NCI-H748 treated with DMSO at 0.1 percent for 48 hours (cell line): ENCODE measurements at places on chromosomes 1 and 21.

- DNase-seq: no peak
Observed at GRCh38 chr1:165610866-165611265, 20.2 kb upstream of the MGST3 start.

- no peak for DNase-seq
Observed at GRCh38 chr1:109392788-109393616, 4.7 kb downstream of the SORT1 start.

- no peak for DNase-seq
Observed at GRCh38 chr1:92848201-92848600, 16.4 kb downstream of the RPL5 start.

- no peak for DNase-seq
Observed at GRCh38 chr1:53145942-53146708, 3.7 kb upstream of the SLC1A7 start.

GRCh38 chr1:180144659-180145357, 9.9 kb upstream of the QSOX1 start:
- no peak for DNase-seq

- no peak for DNase-seq
Observed at GRCh38 chr1:119453021-119453420, 38.1 kb downstream of the HSD3B2 start.

DNA sequence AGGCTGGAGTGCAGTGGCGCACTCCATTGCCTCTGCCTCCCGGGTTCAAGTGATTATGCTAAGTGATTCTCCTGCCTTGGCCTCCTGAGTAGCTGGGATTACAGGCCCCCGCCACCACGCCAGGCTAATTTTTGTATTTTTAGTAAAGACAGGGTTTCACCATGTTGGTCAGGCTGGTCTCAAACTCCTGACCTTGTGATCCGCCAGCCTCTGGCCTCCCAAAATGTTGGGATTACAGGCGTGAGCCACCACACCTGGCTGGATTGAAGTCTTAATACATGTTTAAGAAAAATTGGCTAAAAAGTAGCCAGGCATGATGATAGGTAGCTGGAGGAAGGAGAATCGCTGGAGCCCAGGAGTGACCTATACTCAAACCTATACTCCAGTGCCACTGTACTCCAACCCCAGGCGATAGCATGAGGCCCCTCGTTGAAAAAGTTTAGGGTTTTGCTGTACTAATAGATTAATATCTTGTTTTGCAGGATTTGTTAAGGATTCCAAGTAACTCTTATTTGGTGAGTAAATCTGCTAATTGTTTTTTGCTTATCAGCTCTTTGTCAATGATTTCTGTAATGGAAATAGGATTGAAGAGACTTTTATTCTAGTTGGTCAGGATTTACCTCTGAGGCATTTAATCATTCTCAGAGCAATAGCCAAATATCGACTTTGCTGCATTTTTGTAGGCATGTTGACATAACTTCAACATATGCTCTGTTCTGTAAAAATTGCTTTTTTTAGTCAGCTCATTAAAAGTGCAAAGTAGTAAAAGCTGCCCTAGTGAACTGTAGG, 2.0 kb downstream of the RCC1 start:
- DNase-seq: no peak

- no peak for DNase-seq
Observed at GRCh38 chr1:189596197-189596596, 881.5 kb downstream of the BRINP3 start.

DNA sequence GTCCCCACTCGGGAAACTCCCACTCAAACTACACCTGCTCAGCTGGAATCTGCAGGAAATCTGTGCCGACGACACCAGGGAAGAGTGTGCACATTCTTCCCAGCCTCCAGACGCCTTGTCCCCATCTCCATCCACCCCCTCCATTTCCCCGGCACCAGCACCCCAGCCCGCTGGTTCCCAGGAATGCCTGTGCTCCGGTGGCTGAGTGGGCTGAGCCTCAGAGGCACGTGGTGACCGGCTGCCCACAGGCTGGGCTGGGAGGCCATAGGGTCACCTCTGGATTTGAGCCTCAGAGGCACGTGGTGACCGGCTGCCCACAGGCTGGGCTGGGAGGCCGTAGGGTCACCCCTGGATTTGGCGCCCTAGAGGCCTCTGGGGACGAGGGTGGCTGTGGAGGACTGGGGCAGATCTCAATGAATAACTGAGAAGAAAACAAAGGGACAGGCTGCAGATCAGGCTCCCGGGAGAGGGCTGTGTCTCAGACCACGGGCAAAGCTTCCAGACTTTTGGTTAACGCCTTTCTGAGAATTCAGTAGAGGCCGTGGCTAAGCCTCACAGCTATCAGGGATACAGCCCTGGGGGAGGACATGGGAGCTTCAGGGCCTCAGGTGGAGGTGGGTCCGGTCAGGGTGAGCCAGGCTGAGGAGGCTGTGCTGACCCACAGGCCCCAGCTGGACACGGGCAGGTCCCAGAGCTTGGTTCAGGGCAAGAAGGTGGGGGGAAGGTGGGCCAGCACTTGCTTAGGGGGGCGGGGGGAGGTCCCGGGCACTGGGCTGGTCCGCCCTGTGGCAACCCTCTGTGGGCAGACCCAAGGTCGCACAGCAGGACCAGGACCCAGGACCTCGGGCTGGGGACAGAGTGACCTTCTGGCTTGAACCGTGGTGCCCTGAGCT, 17.3 kb upstream of the TTLL10 start:
- no peak for DNase-seq

DNA sequence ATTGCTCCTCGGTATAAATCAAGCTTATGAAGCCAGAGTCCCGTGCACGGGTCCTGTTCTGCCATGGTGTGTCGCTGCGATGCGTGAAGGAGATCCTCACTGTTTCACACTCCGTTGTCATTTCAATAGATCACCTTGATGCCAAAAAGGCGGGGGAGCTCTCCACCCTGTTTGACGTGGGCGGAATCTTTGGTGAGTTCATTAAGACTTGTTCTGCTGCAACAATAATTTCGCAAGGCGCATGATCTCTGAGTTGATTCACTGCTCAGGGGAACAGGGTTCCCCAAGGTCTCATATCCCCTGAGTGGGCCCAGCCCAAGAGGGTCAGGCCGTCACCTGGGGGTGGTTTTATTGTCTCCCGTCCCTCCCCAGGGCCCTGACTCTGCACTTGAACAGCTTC, 50.0 kb downstream of the SLC37A1 start:
- no peak for DNase-seq

GRCh38 chr1:53979712-53980450, 33.7 kb downstream of the LRRC42 start:
- DNase-seq: no peak

DNA sequence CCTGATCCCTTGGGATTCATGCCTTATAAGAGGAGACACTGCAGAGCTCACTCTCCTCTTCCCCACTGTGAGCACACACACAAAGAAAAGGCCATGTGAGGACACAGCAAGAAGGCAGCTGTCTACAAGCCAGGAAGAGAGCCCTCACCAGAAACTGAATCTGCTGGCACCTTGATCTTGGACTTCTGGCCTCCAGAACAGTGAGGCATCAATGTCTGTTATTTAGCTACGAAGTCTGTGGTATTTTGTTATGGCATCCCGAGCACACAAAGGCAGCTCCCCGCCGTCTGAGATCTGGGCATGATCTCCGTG, 47.1 kb upstream of the RPL11 start:
- DNase-seq: no peak

- DNase-seq: no peak
Observed at GRCh38 chr1:223429821-223430220, 36.6 kb downstream of the CCDC185 start.

DNA sequence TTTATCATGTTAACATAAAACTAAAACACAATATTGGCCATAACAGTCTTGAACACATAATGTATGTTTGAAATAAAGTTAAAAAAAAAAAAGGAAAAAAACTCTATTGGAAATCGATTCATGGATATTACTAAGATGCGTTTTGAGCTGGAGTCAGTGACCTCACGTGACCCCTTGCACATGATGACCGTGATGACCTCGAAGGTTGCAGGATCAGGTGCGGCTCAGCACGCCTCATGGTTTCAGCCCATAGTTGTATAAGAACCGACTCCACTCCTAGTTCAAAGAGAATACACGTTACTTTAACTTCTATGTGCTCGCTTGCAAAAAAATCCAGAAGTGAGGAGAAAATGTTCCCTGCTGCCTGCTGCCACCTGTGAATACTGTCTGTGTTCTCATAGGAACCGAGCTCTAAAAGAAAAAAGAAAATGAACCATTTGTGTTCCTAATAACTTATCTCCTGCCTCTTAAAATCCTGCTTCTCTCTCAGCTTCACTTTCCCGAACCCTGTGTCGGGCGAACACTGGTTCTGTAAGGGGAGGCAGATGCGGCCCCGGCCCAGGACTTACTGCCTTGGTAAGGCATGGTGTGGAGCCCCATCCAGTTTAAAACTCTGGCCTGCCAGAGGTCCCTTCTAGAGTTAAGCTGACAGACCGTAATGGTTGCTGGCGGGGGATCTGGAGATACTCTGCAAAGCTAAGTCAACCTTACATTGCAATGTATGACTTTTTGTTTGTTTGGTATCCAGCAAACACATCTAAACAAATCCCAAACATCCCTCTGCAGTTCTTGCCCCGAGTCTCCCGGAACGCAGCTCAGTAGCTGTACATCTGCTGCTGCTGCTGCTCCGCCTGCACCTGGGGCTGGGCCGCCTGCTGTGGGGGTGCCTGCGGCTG, 33.8 kb upstream of the RIPK4 start:
- no peak for DNase-seq

DNA sequence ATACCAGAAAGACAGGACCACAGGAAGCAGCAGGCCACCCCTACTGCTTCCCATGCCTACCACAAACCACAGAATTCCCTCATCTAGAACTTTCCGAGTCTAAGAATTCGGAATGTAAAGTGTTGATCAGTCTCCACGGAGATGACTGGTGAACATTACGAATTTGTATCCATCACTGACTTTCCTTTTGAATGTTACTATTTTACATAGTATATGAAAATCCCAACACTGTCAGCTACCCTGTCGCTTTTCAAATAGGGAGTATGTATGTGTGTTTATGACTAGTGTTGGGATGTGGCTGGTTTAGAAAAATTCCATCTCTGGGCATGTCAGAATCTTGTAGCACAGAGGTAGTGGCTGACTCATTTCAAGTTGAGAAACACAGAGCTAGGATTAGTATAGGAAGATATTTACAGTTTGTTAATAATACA, 118.2 kb downstream of the COQ8A start:
- no peak for DNase-seq

DNA sequence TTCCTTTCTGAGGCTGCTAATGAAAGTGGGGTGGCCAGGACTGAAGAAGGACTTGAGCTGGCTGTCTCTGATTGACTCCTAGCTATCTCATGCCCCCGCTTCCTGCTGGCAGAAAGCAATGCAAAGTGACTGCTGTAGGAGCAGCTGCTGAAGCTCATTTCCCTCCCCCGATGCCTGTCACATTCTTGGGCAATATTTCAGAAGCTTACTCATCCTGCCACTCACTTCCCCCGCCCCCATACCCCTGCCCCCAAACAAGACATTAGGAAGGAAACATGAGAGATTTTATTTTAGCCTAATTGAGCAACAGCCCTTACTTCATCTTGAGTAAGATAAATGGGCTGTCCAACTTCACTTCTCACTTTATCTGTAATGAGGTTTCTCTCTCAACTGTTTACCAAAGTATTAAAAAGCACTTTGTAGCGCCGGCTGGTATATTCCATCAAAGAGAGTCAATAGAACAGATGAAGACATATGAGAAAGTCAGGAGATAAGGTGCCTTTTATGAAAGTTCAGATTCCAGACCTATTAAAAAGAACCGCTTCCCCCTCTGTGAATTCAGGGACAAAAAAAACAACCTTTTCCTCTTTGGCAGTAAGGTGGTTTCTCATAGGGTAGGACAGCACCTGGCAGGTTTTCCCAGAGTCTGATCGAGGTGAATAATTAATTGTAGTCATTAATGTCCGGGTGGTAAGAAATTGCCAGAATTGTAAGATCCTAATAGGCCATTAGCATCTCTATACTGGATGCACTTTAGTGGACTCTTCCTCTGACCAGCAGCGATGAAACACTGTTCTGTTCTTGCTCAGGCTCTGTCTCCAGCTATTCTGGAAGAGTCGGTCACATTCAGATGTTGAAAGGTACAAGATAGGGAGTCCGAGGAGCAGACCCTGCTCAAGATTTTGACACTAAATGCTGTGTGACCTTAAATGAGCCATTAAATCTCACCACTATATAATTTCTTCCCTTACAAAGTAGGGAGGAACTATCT, 70.2 kb downstream of the SH3GLB1 start:
- peak; percentile 26 for DNase-seq

DNA sequence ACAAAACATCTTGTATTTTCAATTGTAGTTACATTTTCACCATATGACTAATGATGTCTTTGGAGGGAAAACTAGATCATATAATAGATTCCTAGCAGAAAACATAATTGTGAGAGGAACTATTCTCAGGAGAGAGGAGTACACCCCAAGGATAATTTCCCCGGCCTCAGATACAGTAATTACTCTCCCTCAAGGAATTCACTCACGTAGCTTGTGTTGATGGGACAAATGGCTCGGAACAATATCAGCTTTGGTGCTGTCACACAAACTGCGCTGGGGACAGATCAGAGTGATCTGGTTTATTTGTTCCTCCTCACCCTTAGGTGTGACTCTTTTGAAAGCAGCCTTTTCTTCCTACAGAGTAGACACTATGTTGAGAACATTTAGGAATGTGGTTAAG, 11.2 kb downstream of the ABCG1 start:
- DNase-seq: no peak

GRCh38 chr1:232962761-232963745, 12.6 kb downstream of the NTPCR start:
- DNase-seq: no peak

DNA sequence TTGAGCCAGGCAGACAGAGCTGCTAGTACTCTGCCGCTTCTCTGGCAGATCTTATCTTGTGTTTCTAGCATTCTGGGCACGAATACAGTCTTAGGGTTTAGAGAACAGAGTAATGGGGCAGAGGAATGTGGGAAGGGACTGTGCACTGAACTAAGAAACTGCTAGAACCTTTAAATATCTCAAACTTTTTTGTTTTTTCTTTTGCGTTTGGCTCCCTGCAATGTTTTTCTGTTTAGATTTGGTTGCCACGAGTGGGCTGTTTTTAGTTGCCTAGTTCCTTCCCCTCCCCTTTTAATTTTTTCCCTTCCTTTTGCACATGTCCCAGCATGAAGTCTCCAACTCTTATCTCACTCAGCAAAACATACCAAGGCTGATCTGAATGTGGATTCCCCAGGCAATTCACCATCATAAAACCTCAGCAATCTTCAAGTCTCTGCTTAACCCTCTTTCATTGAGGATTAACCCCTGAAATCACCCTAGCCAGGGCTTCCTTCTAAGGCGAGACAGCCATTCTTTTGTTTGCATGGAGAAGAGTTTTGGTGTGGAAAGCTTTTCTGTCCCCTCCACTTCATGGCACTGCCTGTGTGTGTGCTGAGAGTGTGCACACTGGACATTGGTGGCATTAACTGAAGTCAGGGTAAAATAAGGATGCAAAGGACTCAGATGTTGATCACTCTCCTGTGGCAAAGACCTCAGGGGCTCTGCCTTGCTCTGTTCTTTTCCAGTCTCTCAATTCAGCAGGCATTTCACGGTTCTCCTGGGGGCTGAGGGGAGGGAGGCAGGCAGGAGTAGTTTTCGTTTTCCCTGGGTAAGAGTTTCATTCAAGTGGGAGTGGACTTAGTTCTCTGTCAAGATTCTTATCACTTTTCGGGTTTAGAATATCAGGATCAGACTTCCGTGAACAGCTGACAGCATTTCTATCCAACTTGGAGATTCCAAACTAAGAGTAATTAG, 2.8 kb upstream of the ATF3 start:
- no peak for DNase-seq
